ENCODE measurements at places on chromosomes 1 and 21.

DNA sequence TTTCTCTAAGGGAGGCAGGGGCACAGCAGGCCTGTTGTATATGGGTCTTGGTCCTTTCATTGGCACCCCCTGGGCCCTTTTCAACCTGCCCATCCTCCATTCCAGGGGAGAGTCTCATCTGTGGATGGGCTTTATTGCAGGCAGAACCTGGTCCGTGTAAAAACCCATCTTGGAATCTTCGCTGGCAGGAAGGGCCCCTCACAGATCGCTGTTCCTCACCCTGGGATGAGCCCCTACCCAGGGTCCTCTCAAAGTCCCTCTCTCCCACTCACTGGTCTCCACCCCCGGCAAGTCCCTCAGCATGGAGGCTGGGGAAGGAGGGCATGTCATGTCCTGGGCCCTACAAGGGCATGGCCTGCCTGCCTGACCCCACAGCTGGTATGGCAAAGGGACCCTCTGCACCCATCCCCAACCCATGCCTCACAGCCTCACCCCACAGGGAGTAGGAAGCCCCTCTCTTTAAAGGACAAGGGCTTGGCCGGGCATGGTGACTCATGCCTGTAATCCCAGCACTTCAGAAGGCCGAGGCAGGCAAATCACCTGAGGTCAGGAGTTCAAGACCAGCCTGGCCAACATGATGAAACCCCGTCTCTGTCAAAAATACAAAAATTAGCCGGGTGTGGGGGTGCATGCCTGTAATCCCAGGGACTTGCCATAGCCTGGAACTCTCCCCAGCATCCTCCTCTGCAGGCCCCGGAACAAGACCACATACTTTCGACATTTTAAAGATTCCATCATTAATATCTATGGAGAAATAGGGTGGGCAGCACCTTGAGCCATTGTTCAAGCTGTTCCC is 13.2 kb upstream of the CDA start:
- DNase-seq = no peak

DNA sequence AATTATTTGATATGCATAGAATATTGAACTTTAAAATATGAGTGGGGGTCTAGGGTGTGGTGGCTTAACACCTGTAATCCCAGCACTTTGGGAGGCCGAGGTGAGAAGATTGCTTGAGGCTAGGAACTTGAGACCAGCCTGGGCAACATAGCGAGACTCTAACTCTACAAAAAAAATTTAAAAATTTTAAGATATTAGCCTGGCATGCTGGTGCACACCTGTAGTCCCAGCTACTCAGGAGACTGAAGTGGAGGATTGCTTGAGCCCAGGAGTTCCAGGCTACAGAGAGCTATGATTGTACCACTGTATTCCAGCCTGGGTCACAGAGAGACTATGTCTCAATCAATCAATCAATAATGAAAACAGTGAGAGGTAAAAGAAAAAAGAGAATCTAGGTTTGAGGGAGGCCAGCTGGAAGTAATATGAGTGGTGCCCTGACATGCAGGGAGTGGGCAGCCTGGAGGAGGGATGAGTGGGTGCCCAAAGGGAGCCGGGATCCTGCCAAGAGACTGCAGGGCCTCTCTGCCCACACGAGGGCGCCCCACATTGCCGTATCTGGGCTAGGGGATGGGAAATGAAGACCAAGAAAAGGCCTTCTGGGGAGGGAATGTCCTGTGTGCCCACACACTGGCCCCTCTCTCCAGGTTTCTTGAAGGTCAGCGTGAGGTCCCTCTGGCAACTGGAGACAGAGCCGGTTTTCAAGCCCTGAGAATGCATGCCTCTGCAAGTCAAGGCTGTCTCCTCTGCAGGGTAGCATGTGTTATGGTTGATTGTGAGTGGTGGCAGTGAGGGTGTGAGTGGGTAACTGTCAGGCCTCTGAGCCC is 93.9 kb upstream of the PPM1J start:
- DNase-seq = peak; percentile 91

DNA sequence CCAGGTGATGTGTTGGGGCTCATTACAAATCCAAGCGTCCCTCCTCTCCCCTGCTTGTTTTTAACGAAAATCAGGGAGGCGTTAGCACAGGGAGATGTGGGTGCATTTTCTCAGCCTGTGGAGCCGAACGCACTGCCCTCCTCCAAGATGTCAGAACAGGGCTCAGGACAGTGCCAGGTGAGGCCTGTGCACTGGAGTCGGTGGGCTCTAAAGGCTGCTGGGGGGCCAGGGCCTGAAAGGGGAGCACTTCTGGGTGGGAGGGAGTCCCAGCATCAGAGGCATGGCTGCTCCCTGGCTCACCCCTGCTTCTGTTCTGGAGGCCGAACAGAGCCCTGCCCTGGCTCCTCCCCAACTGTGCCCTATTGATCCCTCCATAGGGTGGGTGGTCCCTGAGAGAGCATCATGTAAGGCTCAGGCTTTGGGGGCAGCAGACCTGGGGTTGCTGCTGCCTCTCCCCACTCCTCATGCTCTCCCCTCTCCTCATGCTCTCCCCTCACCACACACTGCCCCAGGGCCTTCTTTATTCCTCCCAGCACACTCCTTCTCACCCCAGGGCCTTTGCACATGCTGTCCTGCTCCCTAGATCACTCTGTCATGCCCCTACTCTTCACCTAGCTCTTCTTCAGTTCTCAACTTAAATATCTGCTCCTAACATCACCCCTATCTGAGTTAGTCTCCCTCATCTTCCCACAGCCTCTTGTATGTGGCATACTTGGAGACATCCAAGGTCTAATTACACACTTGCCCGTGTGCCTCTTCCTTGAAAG is 725.2 kb downstream of the PTPRU start:
- DNase-seq = no peak

- no peak for DNase-seq
Measured at GRCh38 chr1:159436469-159436868, 3.1 kb upstream of the OR10J1 start.

- DNase-seq = no peak
Measured at GRCh38 chr1:243291292-243291691, 35.5 kb downstream of the SDCCAG8 start.

DNA sequence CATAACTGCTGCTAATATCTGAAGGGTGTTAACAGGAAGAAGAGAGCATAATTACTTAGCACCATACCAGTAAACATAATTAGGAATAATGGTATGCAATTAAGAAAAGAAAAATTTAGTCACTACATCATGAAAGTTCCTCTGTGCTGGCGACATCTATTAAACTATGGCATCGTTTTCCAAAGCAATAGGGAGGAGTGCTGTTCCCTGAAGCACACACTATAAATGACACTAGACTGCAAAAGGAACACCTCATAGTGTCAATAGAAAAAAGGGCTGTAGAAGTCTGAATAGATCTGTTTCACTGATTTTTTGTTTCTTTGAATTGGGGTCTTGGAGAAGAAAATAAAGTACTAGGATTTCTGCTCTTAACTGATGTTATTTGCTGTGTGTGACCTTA is 773.6 kb upstream of the B3GALT2 start:
- no peak for DNase-seq

DNA sequence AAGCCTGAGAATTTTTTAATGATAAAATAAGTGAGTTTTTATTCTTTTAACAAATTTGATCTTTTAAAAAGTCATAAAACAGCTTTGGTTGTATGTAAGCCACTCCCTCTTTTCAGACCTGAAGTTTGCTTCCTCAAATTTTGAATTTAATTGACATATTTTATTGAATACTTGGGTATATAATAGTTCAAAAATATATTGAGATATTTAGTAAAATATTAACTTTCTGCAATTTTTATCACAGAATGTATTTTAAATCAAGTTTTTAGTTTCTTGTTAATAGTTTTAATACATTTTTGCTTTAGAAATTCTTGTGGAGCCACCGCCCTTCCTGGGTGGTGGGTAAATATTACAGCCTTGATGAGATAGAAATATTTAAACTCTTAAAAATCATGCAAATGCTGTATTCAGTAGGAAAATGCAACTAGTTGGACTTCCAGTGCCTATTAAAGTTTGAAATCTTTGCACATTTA is 867 bp downstream of the PTPRC start:
- no peak for DNase-seq

- DNase-seq = no peak
Measured at GRCh38 chr1:78101514-78101913, 55.7 kb downstream of the GIPC2 start.

- no peak for DNase-seq
Measured at GRCh38 chr1:209570743-209571142, 12.8 kb upstream of the CAMK1G start.

- DNase-seq = no peak
Measured at GRCh38 chr1:205240569-205240968, 12.8 kb downstream of the TMCC2 start.

GRCh38 chr1:154335025-154335714 is 9.8 kb downstream of the ATP8B2 start:
- peak; percentile 86 for DNase-seq

DNA sequence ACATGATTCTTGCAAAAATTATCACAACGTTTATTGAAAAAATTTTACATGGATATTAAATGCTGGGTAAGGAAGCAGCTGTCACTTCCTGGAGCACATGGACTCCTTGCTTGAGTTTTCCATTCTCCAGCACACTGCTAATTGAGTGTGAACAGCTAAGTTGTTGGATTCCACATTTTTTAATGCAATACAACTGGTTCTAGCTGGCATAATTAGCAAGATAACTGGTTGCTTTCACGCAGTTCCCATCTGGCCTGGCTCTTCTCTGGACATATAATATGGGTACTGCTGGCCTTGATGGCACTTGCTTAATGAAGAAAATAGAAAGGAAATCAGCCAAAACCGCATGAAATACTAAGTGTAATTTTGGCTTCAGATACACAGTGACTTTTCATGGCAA is 26.6 kb downstream of the RGS21 start:
- no peak for DNase-seq

GRCh38 chr1:226420897-226421296 is 13.0 kb upstream of the PARP1 start:
- DNase-seq = no peak

DNA sequence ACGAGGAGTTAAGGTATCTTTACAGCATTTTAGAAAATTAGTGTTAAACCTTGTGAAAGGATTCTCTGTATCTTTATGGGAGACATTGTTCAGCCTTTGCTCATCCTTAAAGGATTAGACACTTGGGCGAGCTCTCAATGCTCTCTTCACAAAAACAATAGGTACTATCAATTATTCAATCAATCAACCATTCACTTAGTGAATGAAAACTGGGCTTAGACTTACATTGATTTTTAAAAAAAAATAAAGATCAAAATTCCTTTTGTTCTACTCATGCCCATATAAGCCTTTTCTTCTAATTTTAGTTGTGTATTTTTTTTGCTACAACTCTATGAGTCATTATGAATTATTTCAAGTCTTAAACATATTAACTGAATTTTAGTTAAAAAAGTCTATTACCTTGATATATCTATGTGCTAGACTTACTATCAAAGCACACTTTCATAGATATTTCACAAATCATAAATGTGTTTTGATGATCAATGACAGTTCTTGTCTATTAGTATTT is 181.2 kb downstream of the DPYD start:
- no peak for DNase-seq

DNA sequence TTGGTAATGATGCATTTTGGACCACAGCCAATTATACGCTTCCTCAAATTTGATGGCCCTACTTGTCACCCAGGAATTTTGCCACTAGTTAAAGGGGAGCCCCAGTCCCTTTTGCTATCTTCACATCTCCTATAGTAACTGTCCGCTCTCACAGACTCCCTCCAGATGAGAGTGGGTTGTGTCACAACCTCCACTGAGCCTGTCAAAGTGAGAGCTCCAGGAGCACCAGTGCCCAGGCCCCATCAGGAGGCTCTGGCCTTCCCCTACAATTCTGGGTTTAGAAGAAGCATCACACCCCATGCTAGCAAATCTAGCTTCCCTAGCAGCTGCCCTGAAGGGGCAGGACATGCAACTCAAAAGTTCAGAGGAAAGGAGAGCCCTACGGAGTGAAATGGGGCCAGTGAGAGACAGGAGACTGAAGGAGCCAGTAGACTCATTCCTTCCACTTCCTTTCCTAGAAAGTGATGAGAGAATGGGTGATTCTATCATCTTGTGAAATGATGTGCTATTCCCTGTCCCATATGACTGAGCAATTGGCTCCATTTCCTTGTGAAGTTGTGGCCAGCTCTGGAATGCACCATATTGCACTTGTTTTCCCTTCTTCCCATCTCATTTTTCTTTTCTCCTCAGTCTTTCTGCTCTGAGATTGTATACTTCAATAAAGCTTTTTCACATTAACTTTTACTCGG is 541.3 kb downstream of the DPYD start:
- DNase-seq = no peak

DNA sequence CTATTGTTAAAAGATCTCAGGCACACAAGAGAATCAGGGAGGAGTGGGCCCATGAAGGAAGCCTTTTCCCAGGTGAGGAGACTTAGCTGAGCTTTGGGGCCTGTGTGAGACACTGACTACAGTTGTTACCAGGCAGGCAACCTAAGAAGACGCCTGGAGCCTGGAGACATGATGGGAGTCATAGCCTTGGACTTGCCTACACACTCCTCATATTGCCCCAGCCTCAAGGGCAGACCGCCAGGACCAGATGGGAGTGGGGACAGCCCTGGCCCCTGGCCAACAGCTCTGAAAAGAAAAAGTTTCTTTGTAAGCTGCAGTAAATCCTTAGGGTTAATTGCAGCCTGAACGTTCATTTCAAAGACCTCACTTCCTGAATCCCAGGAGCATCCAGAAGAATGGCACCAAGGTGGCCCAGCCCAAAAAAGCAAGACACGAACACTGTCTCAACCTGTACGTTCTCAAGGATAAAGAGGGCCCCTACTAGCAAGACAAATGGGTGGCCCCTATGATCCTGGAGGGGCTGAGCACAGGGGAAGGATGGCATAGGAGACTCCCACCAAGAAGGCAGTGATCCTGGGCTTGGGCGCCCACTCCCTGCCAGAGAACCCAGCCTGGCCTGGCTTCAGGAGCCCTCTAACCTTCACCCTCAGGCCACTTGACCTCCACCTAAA is 33.2 kb upstream of the BTG2 start:
- no peak for DNase-seq

DNA sequence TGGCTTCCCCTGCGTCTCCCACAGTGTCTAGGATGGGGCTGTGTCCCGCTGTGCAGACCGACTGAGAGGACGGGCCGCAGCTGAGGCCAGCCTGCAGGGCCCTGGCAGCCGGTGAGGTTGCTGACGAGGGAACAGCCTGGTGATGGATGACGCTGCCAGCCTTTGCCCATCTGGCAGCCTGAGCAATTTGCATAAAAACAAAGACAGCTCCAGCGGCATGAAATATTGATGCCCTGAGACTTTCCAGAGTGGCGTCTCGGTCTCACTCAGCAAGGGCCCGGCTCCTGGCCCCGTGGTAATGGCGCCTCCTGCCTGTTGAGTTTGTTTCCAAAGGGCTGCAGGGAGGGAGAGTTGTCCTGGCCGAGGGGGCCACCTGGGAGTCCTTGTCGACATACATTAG is 19.1 kb upstream of the KCNA10 start:
- DNase-seq = no peak

All from WTC11 (cell line).